ENCODE measurements at places on chromosomes 5 and 9.

GRCh38 chr5:27548484-27548883 lies 510.1 kb upstream of the CDH9 start:
- DNase-seq: no peak

DNA sequence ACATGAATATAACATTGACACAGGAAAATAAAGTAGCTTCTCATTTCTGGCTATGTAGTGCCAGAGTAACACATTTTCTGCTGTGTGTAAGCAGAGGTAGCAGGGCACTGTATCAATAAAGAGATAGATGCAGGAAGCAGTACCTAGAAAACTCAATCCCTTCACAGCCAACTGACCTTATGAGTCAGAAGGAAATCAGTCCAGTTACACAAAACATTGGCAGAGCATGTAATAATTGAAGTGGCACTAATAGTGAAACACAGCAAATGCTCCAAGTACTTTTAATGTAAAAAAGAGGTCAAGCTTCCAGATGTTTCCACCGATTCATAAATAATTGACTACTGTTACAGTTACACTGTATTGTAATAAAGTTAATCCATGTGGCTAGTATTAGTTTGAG lies 706.6 kb downstream of the EFNA5 start:
- DNase-seq: peak; percentile 9

GRCh38 chr9:5186416-5187169 lies 1.2 kb upstream of the INSL6 start:
- peak; percentile 55 for DNase-seq

- DNase-seq: peak; percentile 8
Observed at GRCh38 chr9:135215571-135216161, 128.2 kb downstream of the OLFM1 start.

DNA sequence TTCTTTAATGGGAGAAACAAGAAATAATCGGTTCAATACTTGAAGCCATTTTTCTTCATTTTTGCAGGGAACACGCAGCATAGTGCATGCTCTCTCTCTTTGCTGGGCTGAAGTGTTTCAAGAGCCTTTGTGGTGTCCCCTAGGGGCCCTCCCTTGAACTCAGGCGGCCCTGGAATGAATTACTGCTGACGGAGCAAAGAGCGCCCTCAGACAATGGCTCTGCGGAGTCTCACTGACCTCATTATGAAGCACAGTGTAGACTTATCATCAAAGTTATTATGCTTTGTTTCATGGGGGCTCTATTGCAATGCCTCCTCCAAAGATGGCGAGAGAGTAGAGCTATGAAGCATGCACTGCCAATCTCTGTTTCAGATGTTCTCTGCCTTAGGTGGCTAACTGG lies 64.8 kb upstream of the ADCY2 start:
- DNase-seq: no peak

DNA sequence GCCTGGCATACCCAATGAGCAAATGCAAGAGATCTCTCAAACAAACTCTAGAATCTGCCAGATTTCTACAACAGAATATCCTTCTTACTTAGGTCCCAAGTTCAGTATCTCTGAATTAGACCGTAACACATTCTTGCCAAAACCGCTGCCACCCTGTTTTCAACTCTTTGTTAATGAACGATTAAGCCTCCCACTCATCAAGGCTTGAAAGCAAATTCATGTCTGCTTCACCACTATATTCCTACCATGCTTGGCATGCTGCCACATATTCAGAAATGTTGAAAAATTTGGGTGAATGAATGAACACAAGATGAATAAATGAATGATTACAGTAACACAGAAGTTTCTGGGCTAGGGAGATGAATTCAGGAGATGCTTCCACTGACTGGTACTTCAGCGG lies 119.9 kb downstream of the BNC2 start:
- DNase-seq: no peak
